ENCODE measurements at places on chromosomes 3 and 15. TPM values are rescaled to one million over a fixed set of nuclear protein-coding genes. Genes with fewer than 3 reads are reported as not detected.

- DNase-seq: peak; percentile 18
- no peaks in the 10 kb centered on the region for H3K27me3 ChIP-seq
- H3K4me1 ChIP-seq: peaks cover 7% of the 10 kb centered on the region
- no peaks in the 10 kb centered on the region for H3K36me3 ChIP-seq
- no peak overlapping the region for H3K4me3 ChIP-seq
- no peak overlapping the region for H3K27ac ChIP-seq
Observed at GRCh38 chr3:61961900-61962299, 400.5 kb downstream of the PTPRG start.

- H3K36me3 ChIP-seq: no peaks in the 10 kb centered on the region
- H3K27ac ChIP-seq: peak overlapping the region; percentile 22
- H3K4me3 ChIP-seq: no peak overlapping the region
- H3K27me3 ChIP-seq: no peaks in the 10 kb centered on the region
Observed at GRCh38 chr3:160665231-160665630, 11.7 kb upstream of the ARL14 start.

- no peaks in the 10 kb centered on the region for H3K27me3 ChIP-seq
- DNase-seq: no peak
- H3K4me1 ChIP-seq: peaks cover 51% of the 10 kb centered on the region
- peaks cover 33% of the 10 kb centered on the region for H3K36me3 ChIP-seq
- H3K27ac ChIP-seq: no peak overlapping the region
Observed at GRCh38 chr3:126995254-126995780, 12.4 kb downstream of the PLXNA1 start.

- no peak overlapping the region for H3K27ac ChIP-seq
- H3K4me3 ChIP-seq: no peak overlapping the region
- DNase-seq: no peak
- peaks cover 10% of the 10 kb centered on the region for H3K4me1 ChIP-seq
- no peaks in the 10 kb centered on the region for H3K27me3 ChIP-seq
Observed at GRCh38 chr15:42080186-42080918, 14.0 kb downstream of the PLA2G4D start.

GRCh38 chr15:48675436-48675835 is 29.9 kb upstream of the FBN1 start:
- no peak for DNase-seq
- H3K4me1 ChIP-seq: no peaks in the 10 kb centered on the region
- no peak overlapping the region for H3K4me3 ChIP-seq
- no peaks in the 10 kb centered on the region for H3K36me3 ChIP-seq
- H3K27me3 ChIP-seq: no peaks in the 10 kb centered on the region
- H3K27ac ChIP-seq: no peak overlapping the region

- no peak overlapping the region for H3K4me3 ChIP-seq
- no peaks in the 10 kb centered on the region for H3K4me1 ChIP-seq
- no peak for DNase-seq
- no peaks in the 10 kb centered on the region for H3K27me3 ChIP-seq
- no peak overlapping the region for H3K27ac ChIP-seq
- no peaks in the 10 kb centered on the region for H3K36me3 ChIP-seq
Observed at GRCh38 chr3:170555329-170555728, 30.5 kb downstream of the SLC7A14 start.

DNA sequence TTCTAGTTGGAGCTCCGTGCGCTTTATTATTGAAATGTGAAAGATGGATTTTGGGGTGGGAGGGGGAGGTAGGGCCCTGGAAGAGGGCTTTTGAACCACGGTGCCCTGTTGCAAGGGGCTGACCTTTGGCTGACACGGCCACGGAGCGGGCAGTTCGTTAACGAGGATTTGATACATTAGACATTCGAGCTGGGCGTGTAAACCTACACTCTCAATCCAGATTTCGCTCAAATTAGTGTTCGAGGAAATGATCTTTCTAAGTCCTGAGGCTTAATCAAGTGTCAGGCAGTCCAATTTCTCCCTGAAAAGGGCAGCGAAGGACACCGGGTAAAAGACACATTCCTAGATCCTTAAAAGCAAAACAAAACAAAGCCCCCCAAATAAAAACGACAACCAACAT is 13.0 kb downstream of the ZIC1 start:
- no peaks in the 10 kb centered on the region for H3K36me3 ChIP-seq
- H3K27me3 ChIP-seq: peaks cover 99% of the 10 kb centered on the region
- no peak overlapping the region for H3K27ac ChIP-seq
- DNase-seq: peak; percentile 2
- H3K4me3 ChIP-seq: no peak overlapping the region

DNA sequence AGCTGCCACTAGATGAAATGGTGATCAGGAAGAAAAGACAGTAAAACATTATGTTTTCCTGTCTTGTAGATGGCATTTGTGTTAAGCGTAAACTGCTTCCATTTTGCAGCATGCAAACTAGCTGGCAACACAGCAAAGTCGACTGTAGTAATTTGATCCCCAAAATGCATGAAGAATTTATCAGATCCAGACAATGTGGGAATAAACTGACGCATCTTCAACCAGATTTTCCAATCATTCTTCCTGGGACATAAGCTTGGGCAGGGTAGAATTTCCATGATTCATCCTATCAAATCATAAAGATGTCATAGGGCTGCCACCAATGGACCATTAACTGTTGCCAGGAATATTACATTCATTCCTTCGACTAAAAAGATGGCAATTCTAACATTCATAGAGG is 260.3 kb downstream of the ERC2 start:
- H3K4me3 ChIP-seq: no peak overlapping the region
- no peak for DNase-seq

- H3K4me3 ChIP-seq: no peak overlapping the region
- no peaks in the 10 kb centered on the region for H3K27me3 ChIP-seq
- no peaks in the 10 kb centered on the region for H3K36me3 ChIP-seq
- H3K4me1 ChIP-seq: peaks cover 7% of the 10 kb centered on the region
- H3K27ac ChIP-seq: peak overlapping the region; percentile 67
Observed at GRCh38 chr3:193782276-193782647, 189.3 kb downstream of the OPA1 start.

DNA sequence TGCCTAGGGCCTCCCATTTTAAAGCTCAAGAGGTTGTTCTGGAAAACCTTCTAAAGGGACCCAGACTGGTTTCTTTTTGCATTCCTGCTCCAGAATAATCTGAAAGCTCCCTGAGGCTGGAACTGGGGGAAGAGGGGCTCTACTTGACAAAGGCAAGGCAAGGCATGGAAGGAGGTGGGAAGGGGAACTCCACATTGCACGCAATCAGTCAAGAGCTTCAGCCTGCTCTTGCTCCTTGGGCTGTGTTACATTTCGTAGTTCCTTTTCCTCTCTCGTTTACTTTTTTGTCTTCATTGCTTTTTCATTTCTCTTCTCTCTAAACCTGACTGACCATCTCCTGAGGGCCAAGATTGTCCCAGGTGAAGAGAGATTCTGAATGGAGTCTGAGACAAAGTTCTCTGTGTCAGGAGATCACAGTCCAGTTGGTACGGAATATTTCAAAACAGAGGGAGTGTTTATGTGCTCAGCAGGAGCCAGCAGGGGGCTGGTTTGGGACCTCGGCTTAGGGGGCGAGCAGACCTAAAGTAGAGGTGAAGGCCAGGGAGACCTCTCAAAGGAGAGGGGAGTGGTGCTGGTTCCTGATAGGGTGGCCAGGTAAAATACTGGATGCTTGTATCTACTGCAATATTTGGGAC is 6.0 kb upstream of the KCTD6 start:
- DNase-seq: no peak
- H3K27me3 ChIP-seq: no peaks in the 10 kb centered on the region
- H3K4me3 ChIP-seq: no peak overlapping the region

Gene KNG1
- total RNA-seq: not detected
